ENCODE measurements at places on chromosomes 11 and 22.

- no peak for DNase-seq
These were observed 20.4 kb downstream of the JHY start for GRCh38 chr11:122902951-122903350.

- DNase-seq, result no peak
These were observed 10.0 kb downstream of the KCNE3 start for GRCh38 chr11:74457356-74457755.

DNA sequence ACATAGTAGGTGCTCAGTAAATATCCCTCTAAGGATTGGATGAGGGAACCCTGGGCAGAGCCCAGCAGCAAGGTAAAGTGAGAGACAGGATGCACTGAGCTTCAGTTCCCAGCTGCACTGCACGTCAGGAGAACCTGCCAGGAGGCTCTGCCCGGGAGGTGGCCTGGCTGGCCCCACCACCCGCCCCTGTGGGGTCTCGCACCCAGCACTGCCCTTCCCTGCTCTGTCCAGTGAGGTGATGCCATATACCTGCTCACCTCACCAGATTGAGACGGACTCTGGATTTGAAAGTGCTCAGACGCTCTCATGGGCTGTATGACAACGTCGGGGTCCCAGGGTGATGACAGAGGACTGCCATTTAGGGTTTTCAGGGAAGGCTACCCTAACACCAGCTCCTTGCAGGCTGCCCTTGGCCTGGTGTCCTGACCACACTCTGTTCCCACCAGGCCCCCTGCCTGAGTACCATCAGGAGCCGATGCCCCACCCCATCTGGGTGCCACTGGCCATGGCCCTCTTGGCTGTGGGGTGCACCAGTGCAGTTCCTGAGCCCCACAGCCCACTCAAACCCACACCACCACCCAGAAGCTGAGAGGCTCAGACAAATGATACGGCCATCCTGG, 61.7 kb upstream of the FGF3 start:
- DNase-seq, result no peak

- no peak for DNase-seq
These were observed 32.4 kb downstream of the TMEM225 start for GRCh38 chr11:123853038-123853437.

DNA sequence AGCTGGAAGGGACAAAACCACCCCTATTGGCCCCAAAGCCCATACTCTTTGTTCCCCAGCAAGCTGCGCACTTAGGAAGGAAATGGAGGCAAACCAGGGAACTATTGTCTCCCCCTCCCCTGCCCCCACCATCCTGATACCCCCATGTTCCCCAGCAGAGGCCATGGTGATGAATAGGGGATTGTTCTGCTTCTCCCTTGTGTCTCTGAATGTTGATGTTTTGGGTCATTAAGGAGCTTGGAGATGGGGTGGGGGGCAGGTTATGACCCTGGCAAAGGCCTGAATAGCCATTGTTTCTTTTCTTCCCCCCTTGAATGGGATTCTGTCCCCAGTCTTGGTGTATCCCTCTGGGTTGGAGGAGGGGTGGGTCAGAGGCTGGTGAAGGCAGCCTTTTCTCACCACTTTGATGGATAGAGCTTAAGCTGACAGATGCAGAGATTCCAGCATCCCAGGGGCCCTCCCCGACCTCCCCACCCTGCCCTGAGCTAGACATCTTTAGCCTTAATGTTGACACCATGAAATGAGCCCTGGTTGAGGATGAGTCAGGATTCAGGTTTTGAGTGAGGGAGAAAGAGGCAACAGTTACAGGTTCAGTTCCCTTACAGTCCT, 8.3 kb downstream of the DTX4 start:
- DNase-seq, result no peak

DNA sequence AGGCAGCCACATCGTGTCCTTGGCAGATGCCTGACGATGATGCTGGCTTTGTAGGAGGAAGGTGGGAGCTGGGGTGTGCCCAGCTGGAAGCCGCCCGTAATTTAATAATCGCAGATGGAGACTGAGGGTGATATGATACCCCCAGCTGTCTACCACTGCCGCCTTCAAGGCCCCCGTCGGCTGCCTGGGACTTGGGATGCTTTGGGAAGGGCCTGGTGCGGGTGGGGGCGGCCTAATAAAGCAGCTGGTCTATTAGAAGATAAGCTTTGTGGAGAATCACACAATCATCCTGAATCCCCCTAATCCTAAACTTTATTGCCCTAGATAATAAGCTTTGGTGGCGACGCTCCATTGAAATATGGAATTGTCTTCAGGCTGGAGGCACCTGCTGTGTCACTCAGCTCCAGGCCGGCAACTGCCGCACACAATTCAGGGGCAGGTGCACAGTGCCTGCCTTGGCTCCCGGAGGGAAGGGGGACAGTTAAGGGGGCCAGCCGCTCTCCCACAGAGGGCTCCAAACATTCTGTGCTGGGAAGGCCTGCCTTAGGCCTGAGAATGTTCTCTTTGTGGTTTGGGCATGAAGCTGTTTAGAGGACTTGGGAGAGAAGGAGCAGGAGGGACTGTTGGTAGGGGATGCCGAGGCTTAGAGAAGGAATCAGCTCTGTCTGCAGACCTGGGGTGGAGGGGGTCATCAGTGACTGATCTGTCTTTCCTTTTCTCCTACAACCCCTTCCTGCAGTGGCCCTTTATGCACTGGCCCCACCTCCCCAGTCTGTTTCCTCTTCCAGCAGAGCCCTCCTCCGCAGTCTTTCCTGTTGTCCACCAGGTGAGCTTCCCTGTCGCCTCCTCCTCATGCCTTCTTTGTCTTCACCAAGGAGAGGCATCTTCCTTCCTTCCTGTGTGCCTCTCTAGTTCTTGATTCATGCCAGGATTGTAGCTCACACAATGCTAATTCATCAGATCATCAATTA, 65.3 kb downstream of the ARL14EP start:
- no peak for DNase-seq

- DNase-seq, result no peak
These were observed 30.4 kb downstream of the PACS1 start for GRCh38 chr11:66100272-66101065.

GRCh38 chr22:17787716-17788330, 13.6 kb upstream of the BID start:
- DNase-seq, result no peak

DNA sequence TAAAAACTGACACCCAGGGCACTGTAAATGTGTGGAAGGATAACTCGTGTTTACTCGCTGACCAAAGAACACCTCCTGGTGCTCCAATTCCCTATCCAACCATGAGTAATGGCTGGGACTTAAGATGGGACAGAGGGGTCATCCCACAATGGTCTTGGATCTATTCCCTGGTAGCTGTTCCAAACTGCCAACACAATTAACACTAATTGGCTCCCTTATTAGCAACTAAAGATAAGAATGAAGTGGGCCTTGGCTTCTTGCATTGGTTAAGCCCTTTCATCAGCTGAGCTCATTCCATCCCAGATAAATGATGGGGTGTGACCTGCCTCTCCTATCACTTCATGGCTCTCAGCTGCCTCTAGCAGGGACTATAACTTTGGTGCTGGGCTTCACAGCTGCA, 1.5 kb upstream of the SIK3 start:
- no peak for DNase-seq

GRCh38 chr22:42780070-42780540, 59.4 kb upstream of the A4GALT start:
- no peak for DNase-seq

GRCh38 chr11:101576456-101576855, 7.4 kb downstream of the TRPC6 start:
- no peak for DNase-seq

DNA sequence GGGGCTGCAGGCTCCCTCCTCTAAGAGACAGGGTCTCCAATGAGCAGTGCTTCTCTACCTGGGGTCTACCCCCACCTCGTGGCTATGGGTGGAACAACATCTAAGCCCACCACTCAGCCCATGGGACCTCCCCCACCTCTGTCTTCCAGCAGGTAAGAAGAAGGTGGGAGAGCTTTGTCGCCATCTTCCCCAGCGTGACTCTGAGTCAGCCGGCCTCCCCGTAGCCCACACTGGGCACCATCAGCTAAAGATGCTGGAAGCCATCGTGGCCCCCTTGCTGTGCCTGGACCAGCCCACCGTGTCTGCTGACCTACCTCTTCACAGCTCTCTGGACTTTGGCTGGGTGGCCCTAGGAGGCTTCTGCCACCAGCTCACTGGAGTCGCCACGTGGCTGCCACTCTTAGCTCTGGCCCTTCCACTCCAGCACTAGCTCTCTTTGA, 944 bp downstream of the C11orf86 start:
- DNase-seq, result no peak

DNA sequence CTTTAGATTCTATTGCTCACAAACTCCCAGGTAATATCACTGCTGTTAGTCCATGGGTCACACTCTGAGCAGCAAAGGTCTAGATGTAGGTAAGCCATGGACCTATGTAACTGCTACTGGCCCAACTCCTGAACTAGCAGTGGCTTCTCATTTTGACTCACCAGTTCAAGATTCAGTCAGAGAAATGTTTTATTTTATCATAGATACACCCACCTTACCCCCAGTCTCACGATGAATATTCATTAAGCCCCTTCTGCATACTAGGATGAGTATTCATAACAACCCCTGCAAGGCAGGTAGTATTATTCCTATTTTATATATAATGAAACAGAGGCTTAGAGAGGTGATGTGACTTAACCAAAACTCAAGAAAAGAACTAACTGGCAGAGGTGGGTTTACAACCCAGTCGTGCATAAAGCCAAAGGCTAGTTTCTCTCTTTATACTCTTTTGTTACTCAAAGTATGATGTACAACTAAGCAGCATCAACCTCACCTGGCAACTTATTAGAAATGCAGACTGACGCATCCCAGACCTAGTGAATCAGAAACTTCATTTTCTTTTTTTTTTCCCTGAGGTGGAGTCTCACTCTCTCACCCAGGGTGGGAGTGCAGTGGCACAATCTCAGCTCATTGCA, 957.6 kb upstream of the CCDC90B start:
- no peak for DNase-seq

DNA sequence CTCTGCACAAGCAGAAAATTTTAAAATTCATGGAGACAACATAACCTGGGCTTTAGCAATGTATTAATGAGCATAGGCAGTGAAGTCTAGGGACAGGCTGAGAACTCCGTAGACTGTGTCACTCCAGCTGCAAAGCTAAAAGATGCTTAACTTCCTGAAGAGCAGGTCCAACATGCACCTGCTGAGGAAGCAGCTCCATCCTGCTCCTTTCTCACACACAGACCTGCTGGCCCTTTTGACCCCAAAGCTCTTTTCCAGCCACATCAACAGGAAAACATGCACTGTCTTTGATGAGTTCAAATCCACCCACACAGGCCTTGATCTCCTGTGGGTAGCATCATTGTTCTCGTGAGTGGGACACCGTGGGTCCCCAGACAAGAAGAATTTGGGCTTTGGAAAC, 36.0 kb downstream of the SYN3 start:
- DNase-seq, result no peak

DNA sequence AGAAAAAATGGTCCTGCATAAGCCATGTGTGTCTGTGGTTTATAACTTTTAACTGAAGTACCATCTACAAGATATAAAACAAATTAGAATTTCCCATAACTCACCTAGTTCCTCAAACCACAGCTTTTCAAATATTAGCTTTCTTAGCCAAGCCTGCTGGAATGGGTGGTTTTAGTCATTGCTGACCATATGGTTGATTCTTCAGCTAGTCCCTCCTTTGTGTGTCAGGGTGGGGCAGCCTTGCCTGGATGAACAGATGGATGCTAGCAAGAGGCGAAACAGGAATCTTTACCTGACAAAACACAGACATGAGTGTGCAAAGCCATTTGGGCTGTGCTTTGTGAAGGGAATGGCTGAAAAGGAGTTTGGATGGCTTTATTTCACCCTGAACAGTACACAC, 6.9 kb upstream of the B3GNT6 start:
- DNase-seq, result no peak

GRCh38 chr11:11069841-11070835, 212.3 kb upstream of the ZBED5 start:
- no peak for DNase-seq

DNA sequence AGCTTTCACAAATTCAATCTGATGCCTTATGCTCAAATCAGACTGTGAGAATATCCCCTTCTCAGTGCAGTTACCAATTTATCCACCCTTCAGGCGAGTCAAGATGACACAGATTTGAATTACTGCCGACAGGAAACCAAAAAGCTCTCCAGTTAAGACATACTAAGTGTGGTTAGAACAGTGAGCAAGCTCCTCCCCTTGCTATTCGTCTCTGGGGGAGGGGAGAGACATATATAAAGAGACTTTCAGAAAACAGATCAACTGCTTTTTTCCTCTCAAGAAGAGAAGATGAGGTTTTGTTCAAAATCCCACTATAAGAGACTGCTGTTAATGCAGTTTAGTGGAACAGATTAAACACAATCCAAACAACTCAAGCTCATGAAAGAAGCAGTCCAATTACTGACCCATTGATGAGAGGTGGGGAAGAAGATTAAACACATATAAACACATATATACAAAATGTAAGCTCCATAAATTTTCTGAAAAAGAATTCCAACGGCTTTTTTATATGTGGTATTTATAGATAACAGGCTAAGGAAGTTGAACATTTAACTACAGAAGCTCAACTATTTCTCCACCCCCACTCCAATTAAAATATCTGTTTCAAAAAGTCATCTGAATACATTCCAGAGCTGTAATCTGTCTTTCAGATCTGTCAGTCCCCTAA, 102.7 kb downstream of the MRTFA start:
- no peak for DNase-seq

- DNase-seq, result no peak
These were observed 6.8 kb downstream of the OR52N2 start for GRCh38 chr11:5815534-5815933.

DNA sequence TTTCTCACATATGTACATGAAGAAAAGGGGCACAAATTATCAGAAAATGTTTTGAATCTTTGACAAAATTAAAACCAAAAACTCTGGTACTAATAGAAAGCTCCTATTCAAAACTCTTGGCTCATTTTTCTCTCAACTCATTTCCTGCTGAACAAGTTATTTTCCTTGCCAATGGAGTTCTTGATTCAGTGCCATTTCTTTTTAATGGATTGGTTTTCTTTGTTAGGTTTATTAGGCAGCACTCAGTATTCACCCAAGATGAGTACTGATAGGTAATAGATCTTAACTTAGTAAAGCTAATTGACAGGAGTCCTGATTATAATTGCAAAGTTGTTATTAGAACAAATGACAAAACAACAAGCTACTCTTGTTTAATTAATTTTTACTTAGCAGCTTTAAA, 279.4 kb upstream of the PDGFD start:
- DNase-seq, result no peak

DNA sequence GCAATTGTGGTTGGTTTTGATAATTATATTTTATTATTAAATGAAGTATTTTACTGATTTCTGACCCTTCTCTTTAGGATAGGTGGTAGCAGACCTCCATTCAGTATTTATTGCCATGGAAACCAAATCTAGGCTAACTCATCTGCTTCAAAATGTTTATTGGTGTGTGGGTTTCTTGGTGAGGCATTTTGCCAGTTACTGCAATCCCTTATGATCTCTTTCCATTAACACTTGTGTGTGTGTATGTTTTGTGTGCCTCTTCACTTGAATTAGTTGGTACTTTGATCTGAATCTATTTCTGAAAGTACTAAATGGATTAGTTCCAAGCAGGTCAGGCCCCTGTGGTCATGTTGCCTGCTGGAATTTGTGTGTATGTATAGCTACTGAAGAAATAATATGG, 184.4 kb upstream of the C11orf87 start:
- DNase-seq, result no peak
